ENCODE measurements at places on chromosomes 1 and 21.

GRCh38 chr1:165842671-165843129, 15.3 kb downstream of the UCK2 start:
- DNase-seq = no peak

GRCh38 chr21:36323032-36323431, 3.0 kb downstream of the MORC3 start:
- no peak for DNase-seq

DNA sequence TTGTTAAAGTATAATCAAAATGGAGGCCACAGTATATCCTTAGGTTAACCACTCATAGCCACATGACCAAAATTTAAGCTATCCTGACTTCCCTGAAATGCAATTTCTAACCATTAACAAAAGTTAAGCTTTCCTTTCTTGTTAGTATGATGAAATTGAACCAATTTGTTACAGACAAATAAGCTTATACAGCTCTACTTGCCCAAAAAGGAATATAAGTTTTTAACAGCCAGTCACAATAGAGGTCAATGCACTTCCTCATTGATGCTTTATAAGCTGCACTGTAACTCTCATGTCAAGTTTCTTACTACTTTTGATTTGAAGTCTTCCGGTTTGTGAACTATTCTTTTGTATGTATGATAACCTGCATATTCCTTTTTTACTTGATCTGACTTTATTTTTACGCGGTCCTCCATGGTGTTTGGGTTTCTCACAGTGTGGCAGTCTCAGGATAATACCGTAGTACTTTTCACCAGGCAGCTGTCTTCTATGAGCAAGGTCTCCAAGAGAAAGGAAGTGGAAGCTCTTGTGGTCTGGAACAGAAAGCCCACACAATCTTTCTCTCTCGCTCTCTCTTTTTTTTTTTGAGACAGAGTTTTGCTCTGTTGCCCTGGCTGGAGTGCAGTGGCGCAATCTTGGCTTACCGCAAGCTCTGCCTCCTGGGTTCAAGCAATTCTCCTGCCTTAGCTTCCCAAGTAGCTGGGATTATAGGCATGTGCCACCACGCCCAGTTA, 331.6 kb downstream of the SRGAP2C start:
- no peak for DNase-seq

- no peak for DNase-seq
These were observed 196.1 kb upstream of the ESRRG start for GRCh38 chr1:216919060-216919970.

DNA sequence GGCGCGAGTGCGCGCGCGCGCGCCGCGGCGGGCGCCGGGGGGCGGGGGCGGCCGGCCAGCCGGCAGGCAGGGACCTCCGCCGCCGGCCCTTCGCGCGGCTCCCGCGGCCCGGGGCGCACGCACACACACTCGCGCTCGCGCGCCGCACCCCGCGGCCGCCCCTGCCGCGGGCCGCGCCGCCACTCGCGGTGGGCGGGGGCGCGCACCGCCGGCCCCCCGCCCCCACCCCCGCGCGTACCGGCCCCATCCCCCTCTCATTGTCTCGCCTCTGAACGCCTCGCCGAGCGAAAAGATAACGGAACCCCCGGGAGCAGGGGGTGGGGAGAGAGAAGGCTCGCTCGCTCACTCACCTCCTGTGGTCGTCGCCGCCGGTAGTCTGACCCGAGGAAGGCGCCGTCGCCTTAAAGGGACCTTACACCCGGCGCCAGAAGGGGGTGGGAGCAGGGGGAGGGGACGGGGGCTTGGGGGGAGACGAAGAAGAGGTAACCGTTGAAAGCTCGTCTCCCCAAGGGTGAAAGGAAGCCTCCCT, 428 bp downstream of the POGZ start:
- DNase-seq = peak; percentile 45

GRCh38 chr1:38991638-38992411, 749 bp downstream of the AKIRIN1 start:
- DNase-seq = peak; percentile 23

GRCh38 chr1:228825840-228826484, 90.7 kb downstream of the RHOU start:
- no peak for DNase-seq

DNA sequence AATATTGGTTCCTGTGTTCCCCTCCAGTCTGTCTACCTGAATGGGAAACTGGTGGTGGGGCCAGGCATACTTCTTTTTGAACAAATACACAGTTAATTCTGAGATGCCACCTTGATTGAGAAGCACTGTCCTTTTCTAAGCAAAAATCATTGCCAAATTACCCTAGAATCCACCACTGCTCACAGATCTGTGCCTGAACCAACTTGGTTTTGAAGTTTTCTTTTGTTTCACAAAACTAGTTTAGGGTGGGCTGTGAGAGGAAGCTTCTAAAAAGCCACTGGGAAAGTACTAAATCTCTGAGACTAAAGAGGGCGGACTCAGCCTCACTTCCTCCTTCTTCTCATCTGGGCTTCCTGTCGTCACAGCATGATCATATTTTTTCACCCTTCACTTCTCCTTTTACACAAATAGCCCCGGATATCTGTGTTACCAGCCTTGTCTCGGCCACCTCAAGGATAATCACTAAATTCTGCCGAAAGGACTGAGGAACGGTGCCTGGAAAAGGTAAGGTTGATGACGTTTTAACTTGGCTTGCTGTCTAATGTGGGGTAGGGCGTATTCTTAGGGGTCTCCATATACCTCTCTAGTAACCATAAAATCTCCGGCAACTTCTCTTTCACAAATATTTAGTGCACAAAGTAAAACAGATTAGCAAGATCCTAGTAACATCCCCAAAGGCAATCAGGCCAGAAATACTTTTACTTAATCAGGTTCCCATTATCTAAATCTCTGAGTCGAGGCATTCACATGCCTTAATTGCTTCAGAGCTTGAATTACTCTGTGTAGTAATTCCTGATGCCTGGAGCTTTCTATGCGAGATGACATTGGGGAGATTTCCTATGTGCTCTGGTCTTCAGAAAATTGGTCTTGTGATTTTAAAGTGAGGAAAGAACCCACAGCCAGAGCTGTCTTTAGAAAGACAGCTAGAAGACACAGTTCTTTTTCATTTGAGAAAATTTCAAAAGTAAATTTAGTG, at the start of gene CD53:
Gene CD53, plus strand, starts transcription at position 404 of the 976 bp plus-strand sequence. CDS start 18,261 bp downstream, outside the sequence.
- DNase-seq = no peak

- DNase-seq = no peak
These were observed 453.8 kb downstream of the NEGR1 start for GRCh38 chr1:71828431-71829012.

DNA sequence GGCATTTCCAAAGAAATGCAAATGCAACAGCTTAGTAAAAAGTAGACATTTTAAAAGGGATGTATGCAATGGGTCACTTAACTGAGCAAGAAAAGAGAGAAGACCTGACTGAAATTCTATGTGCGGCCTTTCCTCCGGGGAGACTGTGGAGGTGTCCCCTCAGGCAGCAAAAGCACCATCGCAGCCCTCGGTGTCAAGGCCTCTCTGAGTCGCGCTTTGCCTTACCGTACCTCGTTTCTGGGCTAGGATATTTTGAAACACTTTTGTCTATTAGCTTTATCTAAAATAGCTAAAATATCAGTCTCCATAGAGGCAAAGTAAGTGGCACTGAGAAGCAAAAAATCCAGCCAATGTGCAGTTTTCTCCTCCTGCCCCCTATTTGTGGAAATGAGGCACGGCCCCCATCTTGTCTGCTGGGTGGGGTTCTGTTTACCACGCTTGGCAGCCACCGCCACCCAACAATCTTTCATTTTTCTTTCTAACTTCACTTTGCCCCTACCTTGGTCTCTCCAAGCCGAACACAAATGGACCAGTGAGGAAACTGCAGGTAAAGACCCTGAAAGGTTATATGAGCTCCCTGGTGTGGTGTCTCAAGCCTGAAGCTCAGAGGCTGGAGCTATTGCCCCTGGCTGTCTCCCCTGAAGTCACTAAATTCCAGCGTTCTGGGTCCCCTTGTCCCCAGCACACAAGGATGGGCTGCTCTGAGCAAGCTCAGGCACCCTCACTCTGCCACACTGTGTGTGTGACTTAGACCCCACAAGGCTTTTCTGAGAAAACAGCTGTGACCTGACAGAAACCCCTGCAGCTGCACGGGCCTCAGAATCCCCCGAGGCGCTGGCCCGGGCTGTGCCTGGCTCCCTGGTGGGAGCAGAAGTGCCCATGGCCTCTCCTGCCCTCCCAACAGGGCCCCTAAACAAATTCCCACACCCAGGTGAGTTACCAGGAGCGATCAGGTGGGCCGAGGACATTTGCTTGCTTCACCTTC, 1.6 kb downstream of the CD247 start:
- DNase-seq = no peak

DNA sequence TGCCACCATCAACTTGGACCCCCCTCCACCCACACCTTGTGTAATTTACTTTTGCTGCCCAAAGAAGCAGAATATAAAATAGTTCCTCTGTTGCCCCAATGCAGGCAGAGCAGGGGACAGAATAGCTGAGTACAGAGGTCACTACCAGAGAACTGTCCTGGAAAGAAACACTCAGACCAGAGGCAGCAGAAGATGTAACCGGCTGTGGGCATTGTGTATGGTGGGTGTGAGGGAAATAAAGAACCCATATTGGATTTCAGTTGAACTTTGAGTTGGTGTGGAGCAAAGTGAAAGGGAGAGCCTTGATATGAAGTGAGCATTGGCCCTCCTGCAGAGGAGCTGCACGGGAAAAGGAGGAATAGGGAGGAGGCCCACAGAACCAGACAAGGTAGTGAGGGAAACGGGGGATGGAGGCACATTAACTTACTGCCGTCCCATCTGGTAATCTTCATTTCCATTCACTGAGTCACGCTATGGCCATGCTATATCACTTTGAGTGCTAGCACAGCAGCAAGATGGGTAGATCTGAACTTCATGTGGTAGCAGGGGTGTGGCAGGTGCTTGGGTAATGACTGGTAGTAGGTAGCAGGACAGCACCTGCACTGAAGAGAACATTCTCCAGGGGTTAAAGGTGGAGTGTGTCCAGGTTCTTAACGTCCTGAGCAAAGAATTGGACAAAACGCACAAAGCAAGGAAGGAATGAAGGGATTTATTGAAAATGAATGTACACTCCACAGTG, 56.3 kb upstream of the FBXO28 start:
- DNase-seq = no peak

DNA sequence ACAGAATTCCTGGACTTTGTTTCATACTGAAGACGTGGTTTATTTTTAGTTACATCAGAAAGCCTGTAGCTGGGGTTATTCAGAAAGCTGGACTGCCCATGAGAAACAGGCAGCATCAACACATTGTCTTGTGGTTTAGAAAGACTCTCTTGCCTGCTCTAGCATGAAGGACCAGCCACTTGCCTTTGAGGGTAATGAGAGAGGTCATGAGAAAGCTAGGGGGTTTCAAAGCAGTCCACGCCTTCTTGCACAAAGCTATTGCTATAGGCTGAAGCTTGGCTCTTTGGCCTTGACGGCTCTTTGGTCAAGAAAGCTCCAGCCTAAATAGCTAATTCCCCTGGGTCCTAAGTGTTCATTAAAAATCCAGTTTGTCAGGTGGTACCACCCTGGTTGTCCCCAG, 208.1 kb downstream of the PRDM2 start:
- no peak for DNase-seq

- peak; percentile 12 for DNase-seq
These were observed at the start of gene HLX for GRCh38 chr1:220879076-220879508. HLX (plus strand) TSS chr1:220879443; CDS start chr1:220879858, 415 bp downstream.

DNA sequence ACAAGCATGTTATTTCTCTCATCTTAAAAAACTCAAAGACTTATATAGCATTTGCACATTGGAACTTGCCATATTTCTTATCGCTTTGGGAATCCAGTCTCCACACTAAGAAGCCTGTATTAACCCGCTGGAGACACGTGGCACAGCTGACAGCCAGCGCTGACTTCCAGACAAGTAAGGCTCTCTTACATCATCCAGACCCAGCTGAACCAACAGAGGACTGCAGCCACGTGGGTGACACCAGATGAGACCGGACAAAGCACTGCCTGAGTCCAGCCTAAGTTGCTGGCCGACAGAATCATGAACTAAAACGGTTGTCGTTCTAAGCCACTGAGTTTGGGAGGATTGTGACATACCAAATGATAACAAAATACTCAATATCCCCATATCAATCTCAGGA, 6.3 kb upstream of the CD247 start:
- no peak for DNase-seq

GRCh38 chr1:243323491-243323890, 67.7 kb downstream of the SDCCAG8 start:
- no peak for DNase-seq

- DNase-seq = peak; percentile 6
These were observed 956 bp downstream of the ATP1A2 start for GRCh38 chr1:160116283-160117147.
